ENCODE measurements at places on chromosomes 3 and 15.

DNA sequence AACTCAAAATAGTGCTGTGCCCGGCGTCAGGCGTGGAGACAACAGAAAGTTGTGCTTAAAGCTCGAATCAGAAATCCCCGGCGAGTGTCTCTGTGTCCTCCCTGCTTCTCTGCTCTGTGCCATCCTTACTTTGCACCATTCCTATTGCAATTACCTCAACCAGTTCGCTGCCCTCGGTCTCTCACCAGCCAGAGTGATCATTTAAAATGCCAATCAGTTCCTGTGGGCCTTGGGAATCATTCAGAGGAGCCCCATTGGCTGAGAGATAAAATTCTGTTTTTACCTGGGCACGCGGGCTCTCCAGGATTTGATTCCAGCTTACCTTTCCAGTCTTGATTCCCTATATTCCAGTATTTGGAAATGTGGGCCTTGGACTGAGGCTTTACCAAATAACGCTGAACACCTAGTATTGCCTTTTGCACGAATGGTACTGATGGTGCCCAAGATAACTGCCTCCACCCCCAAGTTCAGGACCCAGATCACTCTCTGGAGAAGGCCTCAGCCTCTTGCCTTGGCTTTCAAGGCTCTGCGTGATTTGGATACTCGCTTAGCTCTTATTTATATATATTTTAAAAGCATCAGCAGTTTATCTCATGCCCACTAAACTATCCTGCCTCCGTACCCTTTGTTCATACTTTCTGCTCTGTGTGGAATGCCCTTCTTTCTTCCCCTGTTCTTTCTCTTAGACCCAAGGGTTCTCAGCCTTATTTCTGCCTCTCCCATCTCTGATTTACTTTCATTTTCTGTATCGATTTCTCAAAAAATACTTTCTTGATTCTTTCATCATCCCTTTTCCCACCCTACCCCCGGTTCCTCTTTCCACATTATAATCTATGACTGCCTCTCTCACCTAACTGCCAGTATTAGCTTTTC is 863 bp downstream of the PSMA4 start:
- no peak for DNase-seq

DNA sequence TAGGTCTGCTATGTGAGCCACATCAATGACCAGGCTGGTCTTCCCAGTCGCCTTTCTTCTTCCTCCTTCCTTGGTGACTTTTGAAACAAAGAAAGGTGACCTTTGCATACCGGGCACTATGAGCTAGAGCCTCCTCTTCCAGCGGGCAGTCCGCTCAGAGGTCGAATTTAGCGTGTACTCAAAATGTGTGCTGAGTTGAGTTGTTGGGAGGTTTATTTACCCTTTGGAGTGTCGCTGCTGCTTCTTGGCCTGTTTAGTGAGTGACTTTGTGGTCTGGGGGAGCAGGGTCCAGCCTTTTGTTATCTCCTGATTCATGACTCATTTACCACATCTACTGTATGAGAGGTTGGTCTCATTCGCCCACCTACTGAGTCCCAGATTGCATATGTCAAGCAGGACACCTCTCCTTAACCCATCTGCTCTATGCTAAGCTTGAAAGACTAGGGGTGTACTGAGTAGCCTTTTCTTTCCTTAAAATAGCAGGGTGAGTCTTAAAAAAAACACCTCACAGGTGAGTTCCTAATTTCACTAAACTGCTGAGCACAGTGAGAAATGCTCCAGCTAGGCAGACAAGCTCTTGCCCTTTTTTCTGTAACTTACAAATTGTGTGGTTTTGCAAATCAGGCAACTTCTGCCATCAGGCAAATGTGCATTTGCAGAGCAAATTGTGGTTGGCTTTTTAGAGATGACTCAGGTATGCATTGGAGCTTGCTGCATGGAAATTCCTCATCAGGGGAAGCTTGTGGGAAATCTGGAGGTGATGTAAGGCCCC is 3.2 kb upstream of the SIAH2 start:
- DNase-seq = no peak

DNA sequence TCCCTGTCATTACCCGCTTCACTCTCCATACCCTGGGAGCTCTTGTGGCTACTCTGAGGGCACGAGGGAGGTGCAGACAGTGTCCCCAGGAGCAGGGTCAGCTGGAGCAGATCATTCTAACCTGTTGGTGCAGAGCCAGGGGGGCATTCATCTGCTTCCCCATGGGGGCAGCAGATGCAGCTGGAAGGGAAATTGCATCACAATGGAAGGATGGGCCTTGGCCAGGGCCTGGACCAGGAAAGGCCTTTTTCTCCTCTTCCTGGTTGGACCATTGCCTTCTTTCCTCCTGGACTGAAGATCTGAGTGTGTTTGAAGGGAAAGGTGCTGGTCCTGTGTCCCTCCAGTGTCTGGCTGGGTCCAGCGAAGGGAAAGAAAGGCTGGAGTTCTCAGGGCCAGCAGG is 55.7 kb downstream of the EPHB1 start:
- no peak for DNase-seq

- DNase-seq = no peak
These were observed 147.4 kb downstream of the NSUN3 start for GRCh38 chr3:94210256-94210655.

- DNase-seq = no peak
These were observed 2.0 kb downstream of the B2M start for GRCh38 chr15:44713006-44713966.

- no peak for DNase-seq
These were observed 115.7 kb upstream of the TSPAN3 start for GRCh38 chr15:77186594-77187011.

GRCh38 chr3:169325521-169326220 is 337.8 kb downstream of the MECOM start:
- DNase-seq = no peak

DNA sequence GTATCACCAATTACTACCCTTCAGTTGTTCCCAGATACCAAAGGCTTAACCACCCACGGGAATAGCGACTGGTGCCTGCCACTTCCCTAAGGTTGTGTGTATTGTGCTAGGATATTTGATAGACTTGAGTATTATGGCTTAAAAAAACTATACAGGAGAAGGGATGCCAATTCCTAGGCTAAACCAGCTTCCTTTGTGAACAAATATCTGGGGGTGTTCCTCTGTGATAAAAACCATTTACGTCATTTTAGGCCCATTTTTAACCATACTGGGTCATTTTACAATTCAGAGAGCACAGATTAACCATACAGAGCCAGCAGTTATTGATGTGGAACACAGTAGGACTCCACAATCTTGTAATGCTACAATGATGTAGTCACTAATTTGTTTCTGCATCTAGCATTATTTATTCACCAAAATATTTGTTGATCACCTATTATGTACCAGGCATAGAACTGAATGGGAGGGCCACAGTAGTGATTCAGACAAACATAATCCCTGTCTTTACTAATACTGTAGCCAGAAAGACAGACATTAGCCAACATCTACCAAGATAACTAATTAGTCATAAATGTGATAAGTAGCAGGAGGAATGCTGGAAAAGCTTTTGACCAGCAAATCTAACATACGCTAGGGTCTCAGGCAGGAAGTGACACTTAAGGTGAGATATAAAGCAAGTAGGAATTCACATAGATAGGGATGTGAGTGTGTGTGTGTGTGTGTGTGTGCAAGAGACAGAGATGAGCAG is 184.8 kb downstream of the MECOM start:
- DNase-seq = no peak

- no peak for DNase-seq
These were observed 127.9 kb downstream of the MYRIP start for GRCh38 chr3:39937315-39937714.

DNA sequence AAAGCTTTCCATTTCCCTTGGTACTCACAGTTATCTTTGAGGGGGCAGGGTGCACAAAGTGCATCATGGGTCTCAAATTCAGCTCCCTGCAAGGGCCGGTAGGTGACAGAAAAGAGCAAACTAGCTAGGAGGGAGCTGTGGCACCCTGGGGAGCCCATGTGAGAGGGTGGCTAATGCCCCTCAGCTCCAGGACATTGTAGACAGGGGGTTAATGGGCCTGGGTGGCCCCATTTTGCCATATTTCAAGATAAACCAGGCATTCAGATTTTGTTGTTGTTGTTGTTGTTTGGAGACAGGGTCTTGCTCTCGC is 3.7 kb upstream of the SLC6A6 start:
- DNase-seq = no peak

- DNase-seq = peak; percentile 51
These were observed 380 bp downstream of the MYLK start for GRCh38 chr3:123883701-123884202.

DNA sequence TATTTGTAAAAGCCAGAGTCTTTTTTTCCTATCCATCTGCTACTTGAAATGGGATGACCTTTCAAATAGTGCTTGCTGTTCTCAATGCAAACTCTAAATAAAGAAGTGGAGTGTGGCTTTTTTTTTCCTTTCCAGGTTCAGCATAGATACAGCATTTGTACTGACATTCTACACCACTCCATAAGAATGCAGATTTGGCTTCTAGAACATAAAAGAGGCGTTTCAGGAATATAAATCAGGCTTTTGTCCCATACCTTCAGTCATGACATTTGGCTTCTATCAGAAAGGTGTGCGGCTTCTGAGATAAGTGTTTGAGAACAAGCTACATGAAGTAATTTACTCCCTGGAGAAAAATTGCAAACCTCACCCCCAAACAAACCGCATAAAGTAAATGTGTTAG is 553.1 kb downstream of the FHIT start:
- no peak for DNase-seq

DNA sequence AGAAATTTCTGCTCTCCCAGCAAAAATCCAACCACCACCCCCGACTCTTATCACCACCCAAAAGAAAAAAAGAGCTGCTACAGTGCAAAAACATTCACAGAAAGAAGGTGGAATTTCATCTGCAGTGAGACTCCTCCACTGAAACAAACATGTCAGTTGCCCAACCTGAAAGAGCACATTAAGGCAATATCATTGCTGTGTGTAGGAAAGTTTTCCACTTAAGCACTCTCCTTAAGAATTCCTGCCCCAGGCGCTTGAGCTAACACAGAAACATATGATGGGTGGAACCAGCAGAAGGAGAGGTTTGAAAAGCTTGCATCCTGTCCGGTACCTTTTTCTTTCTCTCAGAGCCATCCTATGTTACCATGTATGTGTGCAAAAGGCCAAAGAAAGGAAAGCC is 200.8 kb upstream of the GADL1 start:
- DNase-seq = no peak

- DNase-seq = no peak
These were observed 4.1 kb downstream of the LOXL1 start for GRCh38 chr15:73930371-73930770.

GRCh38 chr3:108838436-108838835 is 15.8 kb downstream of the TRAT1 start:
- no peak for DNase-seq

DNA sequence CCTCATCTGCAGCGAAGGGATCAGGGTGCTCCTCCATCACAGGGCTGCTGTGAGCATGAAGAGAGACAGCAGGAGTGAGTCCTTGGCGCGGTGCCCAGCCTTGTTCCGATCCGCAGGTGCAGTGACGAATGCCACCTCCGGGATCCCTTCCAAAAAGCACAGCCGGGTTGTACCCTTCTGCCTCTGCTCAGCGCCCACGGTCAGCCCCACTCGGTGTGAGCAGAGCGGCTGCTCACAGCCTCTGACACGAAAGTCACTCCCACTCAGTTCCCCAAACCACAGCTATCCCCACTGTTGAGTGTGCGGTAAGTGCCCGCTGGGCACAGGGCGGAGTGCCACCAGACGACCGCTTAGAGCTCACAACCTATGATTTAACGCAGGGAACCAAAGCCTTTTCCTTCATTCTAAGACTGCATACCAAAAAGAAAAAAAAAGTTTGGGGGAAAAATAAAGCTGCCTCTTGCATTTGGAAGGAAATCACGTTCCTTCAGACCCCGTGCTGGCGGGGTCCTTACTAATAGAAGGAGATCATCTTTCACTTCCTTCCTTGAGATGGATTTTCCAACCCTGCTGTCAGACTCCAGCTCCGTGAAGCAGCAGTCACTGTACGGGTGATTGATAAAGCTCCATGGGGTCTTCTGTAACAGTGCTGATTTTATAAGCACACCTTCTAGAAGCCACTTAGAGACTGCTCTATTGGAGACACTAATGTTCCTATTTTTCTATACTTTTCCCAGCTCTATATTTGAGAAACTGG is 34.7 kb upstream of the TUBGCP5 start:
- no peak for DNase-seq

DNA sequence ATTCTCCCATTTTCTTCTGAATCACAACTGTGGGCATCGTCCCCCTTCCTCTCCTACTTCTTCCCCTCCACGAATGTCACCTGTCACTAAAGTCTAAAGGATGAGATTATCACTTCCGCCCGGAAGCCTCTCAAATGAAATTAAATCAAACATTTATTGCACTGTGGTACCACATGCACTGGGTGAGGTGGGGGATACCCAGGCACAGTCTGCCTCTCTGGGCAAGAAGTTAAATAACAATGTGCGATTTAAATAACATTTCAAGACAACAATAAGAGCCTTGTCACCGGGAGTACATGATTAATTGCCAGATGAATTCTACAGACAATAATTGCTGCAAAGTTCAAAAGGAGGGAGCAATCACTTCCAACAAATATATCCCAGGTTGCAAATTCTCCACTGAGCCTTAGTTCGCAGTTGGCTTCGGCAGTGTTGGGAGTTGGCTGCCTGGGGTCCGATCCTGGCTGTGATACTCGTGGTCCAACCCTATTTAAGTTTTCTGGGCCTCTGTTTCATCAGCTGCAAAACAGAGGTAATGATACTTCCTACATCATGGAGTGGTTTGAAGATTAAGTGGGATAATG is 77.7 kb downstream of the FOXP1 start:
- DNase-seq = no peak

GRCh38 chr3:143634991-143635390 is 213.3 kb downstream of the SLC9A9 start:
- DNase-seq = no peak

- no peak for DNase-seq
These were observed 42.8 kb upstream of the RNU6-1 start for GRCh38 chr15:67882487-67883233.

DNA sequence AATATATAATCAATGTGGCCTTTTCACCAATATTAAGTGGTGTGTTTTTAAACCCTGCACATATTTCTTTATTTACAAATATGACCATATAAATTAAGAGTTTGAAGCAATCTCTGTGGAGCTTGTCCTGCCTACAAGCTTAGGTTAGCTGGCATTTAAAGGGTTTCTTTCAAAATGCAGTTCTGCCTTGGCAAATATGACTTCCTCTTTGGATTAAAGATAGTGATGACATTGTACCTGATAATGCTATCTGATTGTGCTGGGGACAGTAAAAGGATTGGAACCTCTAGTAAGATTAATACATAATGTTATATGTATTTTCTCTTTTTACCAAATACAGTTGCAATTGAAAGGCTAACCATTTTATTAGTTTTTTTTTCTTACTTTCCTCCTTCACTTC is 249.1 kb downstream of the OTOL1 start:
- DNase-seq = no peak

DNA sequence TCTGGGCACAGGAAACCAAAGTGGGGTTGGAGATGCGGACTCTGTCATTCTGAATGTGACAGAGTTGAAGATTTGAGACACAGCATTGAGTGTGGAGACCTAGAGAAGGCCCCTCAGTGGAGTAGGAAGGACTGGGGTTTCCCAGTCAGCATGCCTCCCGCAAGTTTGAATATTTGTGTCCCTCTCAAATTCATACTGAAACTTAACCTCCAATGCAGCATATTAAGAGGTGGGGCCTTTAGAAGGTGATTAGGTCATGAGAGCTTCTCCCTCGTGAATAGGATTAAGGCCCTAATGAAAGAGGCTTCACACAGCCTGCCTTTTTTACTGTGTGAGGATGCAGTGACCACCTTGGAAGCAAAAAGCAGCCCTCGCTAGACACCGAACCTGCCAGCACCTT is 8.0 kb downstream of the HDDC3 start:
- DNase-seq = no peak

- DNase-seq = no peak
These were observed 53.3 kb downstream of the ST6GAL1 start for GRCh38 chr3:186983659-186984058.
